ENCODE measurements at places on chromosomes 16 and 17.

DNA sequence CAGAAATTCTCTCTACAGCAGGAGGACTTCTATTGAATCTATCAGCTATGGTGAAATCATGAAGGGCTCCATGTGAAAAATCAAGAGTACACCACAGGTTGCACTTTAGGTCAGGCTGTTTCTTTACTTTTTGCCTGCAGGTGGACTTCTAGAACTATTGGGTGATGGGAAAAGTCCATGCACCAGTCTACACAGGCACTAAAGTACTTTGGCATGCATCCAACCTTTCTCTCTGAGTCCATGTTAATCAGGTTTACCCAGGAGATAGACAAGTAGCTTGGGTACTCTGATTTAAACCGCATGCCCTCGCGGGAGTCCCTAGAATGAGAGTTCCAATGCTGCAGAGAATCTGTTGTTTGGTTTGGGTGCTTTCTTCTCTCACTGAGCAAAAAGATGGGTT is 9.1 kb upstream of the ANKFN1 start:
- no peak for DNase-seq

DNA sequence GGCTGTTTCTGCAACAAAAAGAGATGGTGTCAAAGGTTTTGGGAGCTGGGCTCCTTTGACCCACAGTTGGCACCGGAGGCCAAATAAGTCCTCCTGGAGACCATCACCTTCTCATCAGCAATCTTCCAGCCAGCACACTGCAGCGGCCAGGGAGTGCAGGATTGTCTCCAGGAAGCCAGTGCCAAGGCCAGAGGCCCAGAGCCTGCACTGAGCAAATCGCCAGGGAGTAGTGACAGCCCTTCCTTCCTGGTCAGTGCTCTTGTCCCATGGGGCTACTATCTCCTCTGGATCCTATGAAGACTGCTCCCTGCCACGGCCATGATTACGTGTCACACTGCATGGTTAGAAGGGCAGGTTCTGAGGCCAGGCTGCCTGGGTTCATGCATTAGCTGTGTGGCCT is 134.3 kb upstream of the CRHR1 start:
- DNase-seq, result no peak

DNA sequence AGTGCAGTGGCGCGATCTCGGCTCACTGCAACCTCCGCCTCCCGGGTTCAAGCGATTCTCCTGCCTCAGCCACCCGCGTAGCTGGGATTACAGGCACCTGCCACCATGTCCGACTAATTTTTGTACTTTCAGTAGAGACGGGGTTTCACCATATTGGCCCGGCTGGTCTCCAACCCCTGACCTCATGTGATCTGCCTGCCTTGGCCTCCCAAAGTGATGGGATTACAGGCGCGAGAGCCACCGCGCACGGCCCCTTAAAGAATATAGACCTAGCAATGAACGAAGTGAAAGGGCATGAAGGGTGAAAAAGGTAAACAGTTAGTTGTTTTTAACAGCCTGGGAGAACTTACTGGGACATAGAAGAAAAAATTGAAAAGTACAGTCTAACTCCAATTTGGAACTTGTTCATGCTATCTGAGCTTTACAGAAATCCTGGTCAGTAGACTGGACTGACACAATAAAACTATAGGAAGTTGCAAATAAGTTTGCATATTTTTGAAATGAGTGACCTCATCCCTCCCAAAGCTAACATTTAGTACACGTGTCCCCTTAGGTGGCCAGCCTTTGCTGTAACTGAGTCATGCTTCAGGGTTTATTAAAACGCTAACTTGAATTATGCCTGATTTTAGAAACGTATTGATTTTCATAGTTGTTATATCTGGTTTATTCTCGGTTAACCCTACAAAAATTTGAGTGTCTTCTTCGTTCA is 1.8 kb downstream of the COG1 start:
- DNase-seq, result no peak

DNA sequence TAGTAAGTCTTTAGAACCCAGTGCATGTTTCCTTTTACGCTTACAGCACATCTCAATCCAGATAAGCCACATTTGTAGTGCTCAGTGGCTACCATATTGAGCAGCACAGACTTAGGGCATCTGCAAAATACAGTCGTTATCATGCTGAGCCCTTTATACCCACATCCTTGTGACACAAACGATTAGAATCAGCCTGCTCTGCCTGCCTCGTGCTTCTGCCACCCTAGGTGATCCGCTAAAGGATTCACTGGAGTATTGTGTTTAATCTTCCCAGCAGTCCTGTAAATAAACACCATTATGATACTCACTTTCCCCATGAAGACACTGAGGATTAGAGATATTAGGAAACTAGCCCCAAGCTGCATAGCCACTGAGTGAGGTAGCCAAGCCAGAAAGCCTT is 51.3 kb upstream of the FA2H start:
- no peak for DNase-seq

DNA sequence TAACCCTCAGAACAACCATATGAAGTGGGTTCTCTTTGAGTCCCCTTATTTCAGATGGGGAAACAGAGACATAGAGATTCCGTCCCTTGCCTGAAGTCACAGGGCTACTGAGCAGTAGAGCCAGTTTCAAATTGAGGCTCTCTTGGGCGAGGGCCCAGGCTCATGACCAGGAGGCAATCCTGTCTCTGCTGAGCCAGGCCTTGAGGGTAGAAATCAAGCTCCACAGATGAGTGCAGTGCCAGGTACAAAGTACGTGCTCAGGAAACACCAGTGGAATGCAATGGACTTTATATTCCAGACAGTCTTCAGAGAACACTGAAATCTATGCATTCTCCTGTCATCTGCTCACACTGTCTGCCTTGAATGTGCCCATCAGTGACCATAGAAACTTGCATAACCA is 291.7 kb upstream of the MAF start:
- no peak for DNase-seq

DNA sequence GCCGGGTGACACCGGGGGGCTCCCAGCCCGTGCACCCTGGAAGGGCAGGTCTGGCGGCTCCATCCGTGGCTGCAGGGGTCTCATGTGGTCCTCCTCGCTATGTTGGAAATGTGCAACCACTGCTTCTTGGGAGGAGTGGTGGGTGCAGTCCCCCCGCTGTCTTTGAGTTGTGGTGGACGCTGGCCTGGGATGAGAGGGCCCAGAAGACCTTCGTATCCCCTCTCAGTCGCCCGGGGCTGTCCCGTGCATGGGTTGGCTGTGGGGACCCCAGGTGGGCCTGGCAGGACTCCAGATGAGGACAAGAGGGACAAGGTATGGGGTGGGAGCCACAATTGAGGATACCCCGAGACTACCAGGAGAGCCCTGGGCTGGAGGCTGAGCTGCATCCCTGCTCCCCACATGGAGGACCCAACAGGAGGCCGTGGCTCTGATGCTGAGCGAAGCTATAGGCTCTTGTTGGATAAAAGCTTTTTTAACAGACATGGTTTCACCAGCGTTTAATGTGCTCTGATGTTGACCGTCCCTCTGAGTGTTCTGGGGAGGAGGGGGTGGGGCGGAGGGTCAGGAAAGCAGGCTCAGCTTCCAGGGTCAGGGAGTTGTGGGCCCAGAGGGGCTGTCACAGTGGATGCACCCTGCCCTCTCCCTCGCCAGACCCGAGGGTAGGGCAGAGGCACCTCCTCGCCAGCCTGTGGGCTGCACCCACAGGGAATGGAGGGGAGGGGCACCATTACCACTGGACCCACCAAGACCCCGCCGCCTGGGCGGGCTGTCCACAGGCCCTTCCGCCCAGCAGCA is 5.4 kb downstream of the SPATA2L start:
- no peak for DNase-seq

Measured in T-helper 22 cell (primary cell).